NCI-H1092 treated with DMSO at 0.1 percent for 48 hours (cell line): ENCODE measurements at places on chromosomes 1 and 21.

DNA sequence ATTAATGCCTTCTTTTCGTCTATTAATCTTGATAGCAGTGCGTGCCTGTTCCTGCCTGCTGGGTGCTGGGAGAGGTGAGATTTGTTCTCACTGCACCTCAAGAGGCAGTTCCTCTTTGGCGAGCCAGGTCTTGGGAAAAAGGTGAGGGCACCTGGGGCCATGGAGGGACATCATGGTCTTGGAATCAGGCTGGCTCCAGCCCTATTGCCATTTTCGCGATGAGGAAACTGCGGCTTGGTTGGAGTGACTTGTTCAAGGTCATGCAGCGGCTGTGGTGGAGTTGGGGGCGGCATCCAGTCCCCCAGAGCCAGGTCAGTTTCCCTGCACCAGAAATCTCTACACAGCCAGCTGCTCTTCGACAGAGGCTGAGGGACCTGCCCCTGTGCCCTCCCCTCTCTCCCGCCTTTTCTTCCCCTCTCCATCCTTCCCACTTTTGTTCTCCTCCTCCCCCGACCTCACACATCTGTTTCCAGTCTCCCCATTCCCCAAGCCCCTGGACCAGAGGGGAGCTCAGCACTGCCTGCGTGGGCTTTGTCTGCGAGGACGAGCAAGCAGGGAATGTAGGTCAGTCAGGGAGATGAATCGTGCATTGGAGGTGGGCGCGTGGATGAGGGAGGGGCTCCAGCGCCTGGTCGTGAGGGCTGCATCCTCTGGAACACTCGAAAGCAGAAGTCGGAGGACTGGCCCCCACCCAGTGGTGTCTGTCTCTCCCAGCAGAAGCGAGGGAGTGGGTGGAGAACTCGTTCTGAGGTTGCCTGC, 135.1 kb downstream of the ACTL8 start:
- no peak for DNase-seq

- no peak for DNase-seq
Measured at GRCh38 chr1:160548960-160549664, 26.1 kb upstream of the SLAMF6 start.

GRCh38 chr1:12387641-12388040, 157.8 kb downstream of the VPS13D start:
- DNase-seq: no peak

GRCh38 chr1:77540501-77541161, 141.8 kb downstream of the ZZZ3 start:
- no peak for DNase-seq

- DNase-seq: no peak
Measured at GRCh38 chr1:209766051-209766450, 10.2 kb downstream of the TRAF3IP3 start.

- no peak for DNase-seq
Measured at GRCh38 chr21:45607021-45607908, 36.3 kb upstream of the PCBP3 start.

DNA sequence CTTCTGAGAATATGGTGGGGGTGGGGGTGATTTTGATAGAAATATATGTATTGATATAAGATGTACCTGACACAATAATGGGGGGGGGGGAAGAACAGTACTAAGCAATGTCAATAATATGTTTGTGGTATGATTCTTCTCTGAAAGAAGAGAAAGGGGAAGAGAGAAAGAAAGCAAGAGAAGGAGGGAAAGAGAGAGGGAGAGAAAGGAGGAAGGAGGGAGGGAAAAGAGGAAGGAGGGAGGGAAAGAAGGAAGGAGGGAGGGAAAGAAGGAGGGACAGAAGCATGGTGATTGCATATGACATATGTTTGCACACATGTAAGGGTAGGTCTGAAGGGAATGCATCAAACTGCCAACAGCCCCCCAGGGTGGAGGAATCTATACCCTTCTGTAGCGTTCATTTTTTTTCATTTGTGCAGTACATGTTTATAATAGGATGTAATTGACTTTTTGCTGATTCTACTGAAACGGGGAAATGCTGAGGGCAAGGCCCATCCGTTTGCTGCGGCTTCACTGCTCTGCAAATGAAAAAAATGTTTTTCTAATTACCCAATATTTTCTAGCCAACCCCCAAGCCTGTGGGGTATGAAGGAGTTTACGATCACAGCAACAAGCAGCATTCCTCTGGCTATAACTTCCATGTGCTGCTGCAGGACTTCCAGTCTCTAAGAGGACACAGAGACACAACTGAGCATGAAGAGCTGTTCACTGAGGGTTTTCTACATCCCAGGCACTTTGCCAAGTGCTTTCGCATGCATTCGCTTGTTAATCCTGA, 119.3 kb upstream of the ZC3H12A start:
- DNase-seq: no peak

GRCh38 chr1:230825761-230826160, 42.6 kb downstream of the C1orf198 start:
- no peak for DNase-seq
